ENCODE measurements at places on chromosomes 12 and 14.

DNA sequence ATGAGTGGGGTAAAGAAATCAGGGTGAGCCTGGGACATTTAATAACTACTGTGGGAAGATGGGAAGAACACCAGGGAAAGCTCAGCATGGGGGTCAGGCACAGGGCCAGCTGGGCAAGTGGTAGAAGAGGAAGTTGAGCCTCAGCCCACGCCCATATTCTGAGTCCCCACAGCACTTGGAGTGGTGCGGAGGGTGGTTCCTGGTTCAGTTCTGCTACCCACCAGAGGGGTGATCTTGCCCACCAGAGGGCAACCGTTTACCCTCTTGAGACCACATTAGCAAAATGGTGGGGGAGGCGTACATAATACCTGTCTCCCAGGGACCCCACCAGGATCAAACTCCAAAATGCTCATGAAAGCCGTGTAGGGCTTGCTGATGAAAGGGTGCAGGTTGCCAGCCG, 16.8 kb upstream of the ANKRD33 start:
- no peak for DNase-seq

GRCh38 chr14:105589161-105589925, 63.0 kb downstream of the TMEM121 start:
- no peak for DNase-seq

- DNase-seq, result no peak
Observed at GRCh38 chr12:124648710-124649384, 81.4 kb upstream of the NCOR2 start.

DNA sequence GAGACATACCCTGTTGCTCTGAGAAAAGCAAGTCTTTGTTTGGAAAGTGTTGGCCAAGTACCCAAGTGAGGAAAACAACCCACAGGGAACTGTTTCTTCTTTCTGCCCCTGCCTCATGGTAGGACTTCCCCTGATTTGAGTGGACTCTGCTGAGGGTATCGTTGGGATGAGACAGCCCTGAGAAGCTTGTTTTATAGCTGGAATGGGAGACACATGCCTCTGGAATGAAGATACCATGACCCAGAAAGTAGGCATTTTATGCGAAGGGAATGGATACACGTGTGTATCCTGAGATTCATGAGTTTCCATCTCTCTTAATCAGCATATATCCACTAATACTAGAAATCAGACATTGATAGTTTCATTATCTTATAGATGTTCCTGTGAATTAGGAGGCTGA, 382.3 kb downstream of the ATP23 start:
- no peak for DNase-seq

DNA sequence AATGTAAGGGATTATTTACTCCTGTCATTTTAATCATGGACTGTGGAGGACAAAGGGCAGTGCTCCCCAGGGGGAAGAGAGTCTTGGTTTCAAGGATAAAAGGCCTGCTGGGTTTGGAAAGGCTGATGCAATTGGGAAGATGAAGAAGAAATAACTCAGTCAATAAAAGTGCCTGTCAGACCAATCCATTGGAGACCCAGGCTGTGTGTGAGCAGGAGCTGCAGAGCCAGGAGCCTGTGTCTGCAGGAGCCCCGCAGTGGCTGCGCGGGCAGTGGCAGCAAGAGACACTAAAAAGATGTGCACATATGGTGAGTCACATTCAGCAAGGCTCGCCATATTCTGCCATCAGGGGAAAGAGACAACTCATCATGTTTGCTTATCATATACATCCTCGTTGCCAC, 90.4 kb downstream of the CRACR2A start:
- DNase-seq, result no peak

DNA sequence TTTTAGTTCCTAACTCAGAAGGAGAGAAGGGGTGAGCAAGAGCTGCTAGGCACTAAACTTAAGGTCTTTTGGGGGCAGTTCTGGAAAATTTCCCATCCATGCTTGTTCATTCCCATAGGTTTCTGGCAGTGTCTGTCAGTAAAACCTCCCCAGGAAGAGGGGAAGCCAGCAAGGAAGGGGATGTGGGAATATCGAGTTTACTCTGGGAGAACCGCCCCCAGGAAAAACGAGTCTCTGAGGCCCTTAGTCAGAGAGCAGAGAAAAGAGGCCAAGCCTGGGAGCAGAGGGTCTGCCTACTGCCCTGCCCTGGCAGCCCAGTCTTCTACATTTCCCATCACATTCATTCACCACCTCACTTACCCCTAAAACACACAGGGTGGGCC, 55.9 kb downstream of the TMCC3 start:
- no peak for DNase-seq

- DNase-seq, result no peak
Observed at GRCh38 chr12:1575408-1576401, 18.7 kb downstream of the FBXL14 start.

DNA sequence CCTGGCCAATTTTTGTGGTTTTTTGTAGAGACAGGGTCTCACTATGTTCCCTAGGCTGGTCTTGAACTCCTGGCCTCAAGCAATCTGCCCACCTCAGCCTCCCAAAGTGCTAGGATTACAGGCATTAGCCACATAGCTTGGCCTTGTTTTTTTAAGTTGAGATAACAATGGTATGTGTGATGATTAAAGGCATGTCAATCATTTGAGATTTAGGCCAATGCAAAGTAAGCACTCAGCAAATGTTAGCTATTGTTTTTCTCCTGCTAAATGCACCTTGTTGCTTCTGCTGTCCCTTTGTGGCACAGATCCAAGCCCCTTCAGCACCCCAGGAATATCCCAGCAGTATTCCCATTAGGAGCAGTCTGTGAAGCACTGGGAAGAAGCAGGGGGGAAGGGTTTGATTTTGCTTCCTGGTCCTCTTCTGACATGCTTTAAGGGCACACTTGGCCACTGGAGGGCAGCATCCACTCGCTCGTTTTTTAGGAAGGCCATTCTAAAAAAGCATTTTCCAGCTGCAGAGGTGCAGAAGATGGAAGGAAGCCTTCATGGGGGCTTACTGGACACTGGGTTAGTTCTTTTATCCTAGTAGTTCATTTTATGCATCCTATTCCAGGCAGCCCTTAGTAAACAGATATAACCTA, 70.2 kb upstream of the ZFP36L1 start:
- peak; percentile 54 for DNase-seq

- no peak for DNase-seq
Observed at GRCh38 chr12:57454566-57455373, at the start of gene INHBE. Gene INHBE (plus strand): TSS chr12:57455307. CDS start chr12:57455537, 230 bp downstream.

Data from CD4-positive, alpha-beta T cell treated with Interleukin-4 for 4 hours (primary cell).